ENCODE measurements at places on chromosomes 13 and 19.

- DNase-seq, result peak; percentile 76
These were observed 9.4 kb downstream of the HRC start for GRCh38 chr19:49145573-49146407.

- DNase-seq, result peak; percentile 7
These were observed 2.0 kb upstream of the KLF12 start for GRCh38 chr13:74136084-74136658.

GRCh38 chr19:38649305-38650171 lies 2.1 kb downstream of the ACTN4 start:
- peak; percentile 84 for DNase-seq

DNA sequence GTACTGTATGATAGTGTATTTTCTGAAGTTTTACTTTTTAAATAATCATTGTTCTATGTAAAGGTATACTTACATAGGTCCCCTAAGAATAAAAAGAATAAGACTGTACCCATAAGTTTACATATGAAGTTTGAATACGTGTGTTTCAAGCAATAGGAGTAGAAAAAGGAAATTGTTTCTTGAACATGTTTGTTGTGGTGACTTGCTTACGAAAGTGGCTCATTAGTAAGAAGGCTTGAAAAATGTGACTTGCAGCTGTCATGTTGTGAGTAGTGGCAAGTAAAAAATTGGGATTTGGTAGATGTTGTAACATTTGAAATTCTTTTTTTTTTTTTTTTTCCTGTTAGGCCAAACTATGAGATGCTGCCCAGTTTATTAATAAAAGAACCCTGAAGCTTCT lies 203.3 kb downstream of the LMO7 start:
- DNase-seq, result no peak

DNA sequence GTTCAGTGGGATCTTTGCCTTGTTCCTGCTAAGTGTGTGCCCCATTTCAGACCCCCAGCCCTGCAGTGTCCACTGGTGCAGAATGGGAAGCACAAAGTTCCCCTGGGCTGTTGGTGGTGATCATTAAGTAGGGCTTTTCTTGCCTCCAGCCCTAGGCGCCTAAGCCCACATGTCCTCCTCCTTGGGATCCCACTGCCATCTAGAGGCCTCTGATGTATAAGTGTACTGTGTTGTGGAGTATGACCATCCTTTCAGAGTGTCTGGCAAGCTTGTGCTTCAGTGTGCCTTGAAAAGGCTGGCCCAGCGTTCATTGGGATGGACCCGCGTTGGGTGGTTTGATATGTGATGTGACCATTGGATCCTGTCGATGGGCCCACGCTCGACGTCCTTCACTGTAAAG lies 71.2 kb downstream of the WASF3 start:
- DNase-seq, result peak; percentile 24

GRCh38 chr13:72643311-72643989 lies 84.0 kb downstream of the MZT1 start:
- DNase-seq, result peak; percentile 52

GRCh38 chr19:51327066-51328001 lies 14.6 kb downstream of the VSIG10L start:
- DNase-seq, result no peak

DNA sequence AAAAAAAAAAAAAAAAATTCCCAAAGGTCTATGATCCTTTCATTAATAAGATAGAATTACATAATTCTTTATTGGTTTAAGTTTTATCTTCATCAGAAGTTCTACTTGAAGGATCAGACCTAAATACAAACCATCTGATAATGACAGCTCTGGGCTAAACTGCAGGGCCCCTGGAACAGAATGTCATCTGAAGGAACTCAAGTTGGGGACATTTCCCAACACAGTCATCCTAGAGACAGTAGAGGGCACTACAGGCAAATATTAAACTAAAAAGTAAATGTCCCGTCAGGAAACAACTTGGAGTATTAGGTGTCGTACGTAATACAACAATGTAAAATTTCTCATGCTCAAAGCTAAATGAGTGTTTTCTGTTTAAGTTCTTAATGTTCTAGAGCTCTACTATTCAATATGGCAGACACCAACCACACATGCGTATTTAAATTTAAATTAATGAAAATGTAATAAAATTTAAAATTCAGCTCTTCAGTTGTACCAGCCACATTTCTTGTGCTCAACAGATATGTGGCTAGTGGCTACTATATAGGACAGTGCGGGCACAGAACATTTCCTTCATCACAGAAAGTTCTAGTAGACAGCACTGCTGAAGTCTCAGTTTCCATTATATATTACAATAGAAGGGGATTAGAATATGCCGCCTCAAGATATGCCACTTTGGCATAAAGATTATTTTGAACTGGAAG lies 21.8 kb upstream of the NAXD start:
- DNase-seq, result peak; percentile 27

- DNase-seq, result no peak
These were observed 11.3 kb downstream of the LILRB4 start for GRCh38 chr19:54674021-54674617.

DNA sequence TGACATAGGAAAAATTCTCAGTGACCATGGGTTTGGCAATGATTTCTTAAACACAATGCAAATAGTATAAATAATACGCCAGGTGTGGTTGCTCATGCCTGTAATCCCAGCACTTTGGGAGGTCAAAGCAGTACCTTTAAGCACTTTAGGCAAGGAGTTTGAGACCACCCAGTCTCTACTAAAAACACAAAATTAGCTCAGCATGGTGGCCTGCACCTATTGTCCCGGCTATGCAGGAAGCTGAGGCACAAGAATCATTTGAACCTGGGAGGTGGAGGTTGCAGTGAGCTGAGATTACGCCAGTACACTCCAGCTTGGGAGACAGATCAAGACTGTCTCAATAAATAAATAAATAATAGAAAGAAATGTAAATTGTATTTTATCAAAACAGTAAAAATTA lies 356.5 kb upstream of the SLITRK6 start:
- no peak for DNase-seq

- no peak for DNase-seq
These were observed 488.8 kb downstream of the KCTD12 start for GRCh38 chr13:76397413-76397812.

- no peak for DNase-seq
These were observed 15.0 kb downstream of the MLLT1 start for GRCh38 chr19:6264803-6265202.

DNA sequence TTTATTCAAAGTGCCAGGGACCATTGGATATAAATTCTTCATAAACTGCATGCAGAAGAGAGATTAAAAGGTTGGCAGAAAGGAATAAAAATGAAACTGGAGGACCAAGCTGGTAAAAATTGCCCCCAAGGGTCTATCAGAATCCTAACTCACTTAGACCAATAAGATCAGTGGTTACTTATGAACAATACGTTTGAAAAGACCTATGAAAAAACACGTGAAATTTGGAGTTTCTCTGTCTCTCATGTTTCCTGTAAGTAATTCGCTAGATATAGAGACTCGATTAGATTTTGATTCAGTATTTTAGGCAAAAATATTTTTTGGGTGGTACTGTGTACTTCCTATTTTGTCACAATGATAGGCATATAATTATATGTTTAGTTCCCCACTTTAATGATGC lies 22.9 kb downstream of the GARRE1 start:
- no peak for DNase-seq

DNA sequence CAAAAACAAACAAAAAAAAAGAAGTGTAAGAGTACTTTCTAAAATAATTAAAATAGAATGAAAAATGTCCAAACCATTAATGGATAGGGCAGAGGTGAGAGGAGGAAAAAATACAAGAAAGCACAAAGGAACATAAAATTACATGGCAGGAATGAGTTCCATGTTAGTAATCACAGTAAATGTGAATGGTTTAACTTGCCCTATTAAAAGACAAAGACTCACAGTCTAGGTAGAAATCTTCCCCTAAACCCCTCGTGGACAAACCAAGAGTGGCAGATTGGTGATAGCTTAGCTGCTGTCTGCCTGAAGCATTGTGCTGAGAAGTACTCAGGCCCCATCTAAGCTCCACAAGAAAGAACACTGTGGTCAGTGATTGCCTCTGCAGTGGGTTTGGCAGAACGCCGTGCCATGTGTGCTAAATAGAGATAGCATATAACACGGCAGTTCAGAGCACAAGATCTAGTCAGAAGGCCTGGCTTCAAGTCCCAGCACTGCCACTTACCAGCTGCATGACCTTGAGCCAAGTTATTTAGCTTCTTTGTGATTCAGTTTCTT lies 103.5 kb downstream of the DPF1 start:
- DNase-seq, result no peak

GRCh38 chr13:52405767-52406494 lies at the start of gene THSD1:
Gene THSD1 (minus strand): TSS chr13:52406172. CDS start chr13:52402600, 3,572 bp downstream.
- DNase-seq, result peak; percentile 29

DNA sequence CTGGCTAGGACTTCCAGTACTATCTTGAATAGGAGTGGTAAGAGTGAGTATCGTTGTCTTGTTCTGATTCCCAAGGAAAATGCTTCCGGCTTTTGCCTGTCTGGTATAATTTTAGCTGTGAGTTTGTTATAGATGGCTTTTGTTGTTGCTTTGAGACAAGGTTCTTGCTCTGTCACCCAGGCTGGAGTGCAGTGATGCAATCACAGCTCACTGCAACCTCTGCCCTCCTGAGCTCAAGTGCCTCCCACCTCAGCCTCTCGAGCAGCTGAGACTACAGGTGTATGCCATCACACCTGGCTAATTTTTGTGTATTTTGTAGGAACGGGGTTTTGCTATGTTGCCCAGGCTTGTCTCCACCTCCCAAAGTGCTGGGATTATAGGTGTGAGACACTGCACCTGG lies 6.1 kb upstream of the ZNF543 start:
- peak; percentile 42 for DNase-seq

DNA sequence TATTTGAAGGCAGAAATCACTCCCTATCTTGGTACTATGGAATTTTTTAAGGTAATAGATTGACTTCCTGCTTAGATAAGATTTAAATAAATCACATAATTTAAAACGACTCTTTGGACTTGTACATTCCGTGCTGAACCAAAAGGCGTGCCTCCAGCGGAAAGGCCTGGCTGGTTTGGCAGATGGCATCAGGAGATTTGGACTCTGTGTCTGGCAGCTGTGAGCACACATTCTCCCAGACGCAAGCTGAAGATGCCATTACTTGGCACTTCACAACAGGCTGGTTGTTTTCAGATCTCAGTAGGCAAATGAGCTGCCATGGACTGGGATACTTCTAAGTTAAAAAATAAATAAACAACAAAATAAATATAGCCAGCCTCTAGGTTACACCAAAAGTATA lies 104.5 kb upstream of the SLC15A1 start:
- DNase-seq, result no peak

DNA sequence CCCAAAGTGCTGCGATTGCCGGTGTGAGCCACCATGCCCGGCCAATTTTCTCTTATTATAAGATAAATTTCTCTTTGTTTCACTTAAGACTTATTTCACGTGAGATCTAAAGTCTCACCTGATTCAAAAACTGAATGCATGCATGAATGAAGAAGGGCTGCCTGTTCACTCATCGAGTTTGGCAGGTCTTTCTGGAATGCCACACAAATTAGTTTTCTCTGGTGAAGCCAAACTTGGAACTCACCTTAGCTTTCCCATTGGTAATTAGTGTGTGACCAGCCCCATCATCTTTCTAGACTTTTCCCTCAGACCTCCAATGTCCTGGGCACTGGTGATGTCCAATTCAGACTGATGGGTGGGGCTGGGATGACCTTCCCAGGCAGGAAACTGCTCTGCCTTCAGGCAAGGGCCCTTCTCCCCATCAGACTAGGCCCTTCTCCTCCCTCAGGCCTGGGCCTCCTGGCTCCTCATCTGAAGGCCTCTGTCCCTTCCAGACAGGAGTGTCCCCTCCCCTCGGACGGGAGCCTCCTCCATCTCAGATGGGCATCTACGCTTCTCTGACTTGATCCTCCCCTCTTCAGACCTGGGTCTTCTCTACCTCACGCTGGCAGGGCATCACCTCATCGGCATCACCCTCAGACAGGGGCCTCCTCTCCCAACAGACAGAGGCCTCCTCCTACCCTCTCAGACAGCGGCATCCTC lies 14.4 kb downstream of the C3 start:
- peak; percentile 20 for DNase-seq

DNA sequence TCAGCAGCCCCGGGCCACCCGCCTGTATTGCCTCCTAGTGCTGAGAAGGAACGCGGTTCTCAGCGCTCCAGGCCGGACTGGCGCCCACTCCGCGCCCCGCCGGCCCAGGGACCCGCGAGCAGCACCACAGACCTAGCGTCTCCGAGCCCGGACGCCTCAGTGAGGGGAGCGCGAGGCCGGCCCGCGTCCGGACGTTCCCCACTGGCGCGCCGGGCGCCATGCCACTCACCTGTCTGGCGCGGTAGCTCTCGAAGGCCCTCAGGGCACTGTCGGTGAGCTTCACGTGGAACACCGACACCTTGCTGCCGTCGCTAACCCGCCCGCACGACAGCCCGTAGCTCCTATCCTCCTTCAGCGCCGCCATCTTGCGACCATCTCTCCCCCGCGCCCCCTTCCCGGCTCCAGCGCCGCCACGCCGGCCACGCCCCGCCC lies at the start of gene ELL:
ELL (minus strand) TSS at position 379 of the 432 bp plus-strand sequence; CDS start at position 364, 15 bp downstream.
- no peak for DNase-seq

DNA sequence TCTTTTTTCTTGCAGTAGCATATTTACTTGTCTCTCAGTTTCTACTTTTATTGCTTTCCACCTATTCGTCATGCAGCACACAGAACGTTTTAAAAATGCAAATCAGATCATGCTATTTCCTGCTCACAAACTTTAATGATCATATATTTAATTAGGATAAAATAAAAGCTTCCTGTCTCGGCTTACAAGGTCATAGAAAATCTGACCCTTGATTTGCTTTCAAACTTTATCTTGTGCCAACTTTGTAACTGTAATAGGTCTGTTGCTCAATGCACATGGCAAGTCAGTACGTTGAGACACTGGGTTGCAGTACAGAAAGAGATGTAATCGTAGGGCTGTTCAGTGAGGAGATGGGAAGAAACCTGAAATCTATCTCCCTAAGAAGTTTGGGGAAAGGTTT lies 95.6 kb upstream of the CSNK1A1L start:
- no peak for DNase-seq

GRCh38 chr13:74825152-74825937 lies 656.6 kb downstream of the TBC1D4 start:
- no peak for DNase-seq

GRCh38 chr13:91667486-91667885 lies 269.1 kb downstream of the GPC5 start:
- no peak for DNase-seq

DNA sequence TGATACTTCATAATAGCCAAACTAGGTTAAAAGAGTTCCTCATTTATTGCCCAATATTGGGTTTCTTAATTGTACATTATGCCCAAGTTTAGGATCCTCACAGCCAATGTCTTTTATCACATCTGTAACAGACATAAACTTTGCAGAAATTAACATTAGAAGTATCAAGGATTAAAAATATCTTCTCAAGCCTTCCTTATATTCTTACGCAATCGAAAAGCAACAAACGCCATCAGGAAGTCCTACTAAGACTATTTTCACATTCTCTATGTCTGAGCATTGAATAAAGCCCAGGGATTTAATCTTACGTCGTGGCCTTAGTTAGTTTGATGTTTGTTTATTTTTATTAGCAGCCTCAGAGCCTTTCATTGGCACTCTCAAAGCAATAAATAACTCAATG lies 1660.4 kb upstream of the MIR17HG start:
- DNase-seq, result no peak

GRCh38 chr19:45187421-45188100 lies 9.0 kb downstream of the BLOC1S3 start:
- peak; percentile 31 for DNase-seq

All from thyroid gland (tissue), 4 donors.